ENCODE measurements at places on chromosomes 1 and 21.

- no peak for DNase-seq
Measured at GRCh38 chr1:45589861-45590260, 6.0 kb downstream of the NASP start.

DNA sequence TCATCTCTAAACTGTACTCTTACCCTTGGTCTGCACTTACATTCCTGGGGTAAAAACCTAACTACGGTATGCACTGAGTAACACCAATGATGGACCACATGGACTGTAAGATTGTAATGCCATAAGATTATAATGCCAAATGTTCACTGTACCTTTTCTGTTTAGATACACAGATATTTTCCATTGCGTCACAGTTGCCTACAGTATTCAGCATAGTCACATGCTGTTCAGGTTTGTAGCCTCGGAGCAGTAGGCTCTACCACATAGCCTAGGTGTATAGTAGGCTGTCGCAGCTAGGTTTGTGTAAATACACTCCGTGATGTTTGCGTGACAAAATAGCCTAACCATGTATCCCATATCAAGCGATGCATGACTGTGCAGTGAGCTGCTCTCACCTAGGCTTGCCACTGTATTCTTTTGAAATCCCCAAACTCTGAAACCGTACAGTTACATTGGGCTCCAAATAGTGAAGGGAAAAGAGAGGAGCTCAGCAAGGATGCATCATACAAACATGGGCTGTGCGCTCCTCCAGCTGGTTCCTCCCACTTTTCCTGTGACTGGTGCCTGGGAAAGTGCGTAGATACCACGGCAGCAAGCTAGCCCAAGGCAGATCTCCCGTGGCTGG, 35.2 kb downstream of the CFAP57 start:
- DNase-seq: peak; percentile 66

GRCh38 chr1:100573960-100574359, 36.0 kb downstream of the GPR88 start:
- no peak for DNase-seq

GRCh38 chr1:220386494-220387195, 114.4 kb upstream of the RAB3GAP2 start:
- DNase-seq: no peak

DNA sequence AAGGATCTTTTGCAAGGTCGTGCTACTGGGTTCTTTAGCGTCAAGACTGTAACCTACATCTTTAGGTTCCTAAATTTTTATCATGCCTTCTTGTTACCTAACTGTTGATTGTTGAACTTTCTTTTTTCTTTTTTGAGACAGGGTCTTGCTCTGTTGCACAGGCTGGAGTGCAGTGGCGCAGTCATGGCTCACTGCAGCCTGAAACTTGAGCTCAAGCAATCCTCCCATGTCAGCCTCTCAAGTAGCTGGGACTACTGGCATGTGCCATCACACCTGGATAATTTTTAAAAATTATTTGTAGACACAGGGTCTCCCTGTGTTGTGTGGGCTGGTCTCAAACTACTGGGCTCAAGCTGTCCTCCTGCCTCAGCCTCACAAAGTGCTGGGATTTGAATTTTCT, 52.9 kb downstream of the NFIA start:
- no peak for DNase-seq

DNA sequence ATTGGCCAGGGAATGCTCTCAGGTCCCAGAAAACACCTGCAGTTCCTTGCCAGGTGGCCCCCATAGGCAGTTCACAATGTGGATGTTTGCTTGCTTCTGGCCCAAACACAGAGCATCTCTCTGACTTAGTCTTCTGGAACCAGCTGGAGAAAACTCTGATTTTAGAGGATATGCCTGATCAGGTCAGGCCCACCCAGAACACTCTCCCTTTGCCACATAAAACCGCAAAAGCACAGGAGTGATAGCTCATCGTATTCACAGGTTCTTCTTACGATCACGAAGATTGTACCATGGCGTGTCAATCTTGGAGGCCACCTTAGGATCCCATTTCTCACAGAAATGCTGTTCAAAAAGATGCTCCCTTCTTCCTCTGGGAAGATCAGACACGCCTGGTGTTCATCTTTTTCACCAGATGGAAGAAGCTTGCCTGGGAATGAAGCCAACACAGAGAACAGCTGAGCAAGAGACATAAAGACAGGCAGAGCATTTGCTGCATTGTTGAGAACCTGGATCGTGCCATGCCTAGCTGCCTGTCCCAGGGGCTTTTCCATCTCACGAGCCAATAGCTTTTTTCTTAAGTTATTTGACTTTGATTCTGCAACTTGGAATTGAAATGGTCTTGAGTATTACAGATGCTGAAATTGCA, 11.6 kb upstream of the CD247 start:
- DNase-seq: no peak

GRCh38 chr1:149915429-149916192, 2.0 kb downstream of the SV2A start:
- DNase-seq: no peak

- no peak for DNase-seq
Measured at GRCh38 chr1:33307494-33307864, 13.4 kb downstream of the A3GALT2 start.

DNA sequence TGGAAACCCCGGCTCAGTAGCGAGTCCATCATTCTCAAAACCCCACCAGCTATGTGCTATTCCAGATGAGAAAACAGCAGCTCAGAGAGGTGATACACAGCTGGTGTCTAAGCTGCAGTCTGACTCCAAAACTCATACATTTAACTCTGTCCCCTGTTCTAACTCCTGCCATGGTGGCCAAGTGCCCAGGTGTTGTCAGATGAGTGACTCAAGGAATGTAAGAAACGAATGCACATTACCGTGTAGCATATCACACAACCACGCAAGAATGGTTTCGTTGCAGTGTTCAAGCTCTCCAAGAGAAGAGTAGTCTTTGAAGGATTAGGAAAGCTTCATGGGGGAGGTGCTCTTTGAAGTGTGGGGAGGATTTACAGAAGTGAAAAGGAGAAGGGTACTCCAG, 4.7 kb upstream of the XKR8 start:
- no peak for DNase-seq

- no peak for DNase-seq
Measured at GRCh38 chr1:156698995-156699394, 6.4 kb downstream of the CRABP2 start.

GRCh38 chr1:227894831-227895451, 52.8 kb downstream of the WNT9A start:
- DNase-seq: no peak

DNA sequence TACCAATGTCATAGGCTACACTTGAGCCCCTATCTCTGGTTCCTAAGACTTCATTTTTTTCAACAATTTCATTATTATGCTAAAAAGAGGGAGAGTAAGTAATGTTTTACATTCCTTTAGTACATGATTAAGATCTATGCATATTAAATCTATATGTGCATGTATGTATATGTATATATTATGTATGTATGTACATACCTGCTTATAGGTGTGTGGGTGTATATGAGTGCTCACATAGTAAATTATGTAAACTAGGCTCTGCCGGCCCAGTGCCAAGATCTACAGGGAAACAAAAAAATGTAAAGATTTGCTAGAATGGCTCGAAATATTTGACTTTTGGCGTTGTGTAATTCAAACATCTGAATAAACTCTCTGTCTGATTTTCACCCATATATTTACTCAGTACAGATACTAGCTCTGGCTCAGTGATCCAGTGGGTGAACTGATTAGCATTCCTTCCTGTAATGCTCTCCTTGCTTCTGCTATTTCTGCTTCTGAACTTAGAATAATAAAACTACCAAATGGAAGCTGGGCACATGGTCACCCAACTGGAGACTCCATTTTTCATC, 113.1 kb upstream of the FGGY start:
- DNase-seq: no peak

DNA sequence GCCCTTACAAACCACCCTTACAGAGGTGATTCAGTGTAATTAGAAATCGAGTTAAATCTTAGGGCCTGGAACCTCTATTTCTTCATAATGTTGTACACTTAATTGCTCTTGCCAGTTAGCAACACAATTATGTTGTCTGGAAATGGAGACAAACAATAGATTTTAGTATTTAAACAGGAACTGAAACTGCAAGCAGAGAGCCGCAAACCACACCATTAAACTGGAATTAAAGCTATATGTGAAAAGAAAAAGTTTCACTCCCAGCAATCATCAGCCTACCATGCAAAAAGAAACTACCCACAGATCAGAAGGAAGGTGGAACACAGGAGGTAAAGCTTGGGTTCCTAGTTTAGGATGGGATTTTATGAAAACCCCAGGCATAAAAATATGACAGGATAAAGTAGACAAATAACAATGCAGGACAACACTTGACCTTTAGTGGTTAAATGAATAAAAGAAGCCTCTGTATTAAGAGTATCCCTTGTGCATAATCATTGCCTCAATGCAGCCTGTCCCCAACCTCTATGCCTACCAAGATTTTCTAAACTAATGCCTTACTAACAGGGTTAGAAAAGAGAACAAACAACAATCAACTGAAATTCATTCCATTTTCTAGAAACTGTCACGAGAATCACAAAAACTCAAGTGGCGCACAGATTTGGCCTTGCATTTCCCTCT, 304.3 kb upstream of the ESRRG start:
- DNase-seq: no peak

GRCh38 chr1:85597709-85598108, 17.1 kb downstream of the CCN1 start:
- no peak for DNase-seq

- no peak for DNase-seq
Measured at GRCh38 chr21:44399151-44399954, 45.9 kb downstream of the TRPM2 start.

GRCh38 chr1:163161841-163162240, 40.9 kb downstream of the RGS5 start:
- no peak for DNase-seq

- no peak for DNase-seq
Measured at GRCh38 chr1:210099921-210100320, 132.7 kb upstream of the SERTAD4 start.

- no peak for DNase-seq
Measured at GRCh38 chr1:33903210-33903589, 39.3 kb downstream of the HMGB4 start.

- no peak for DNase-seq
Measured at GRCh38 chr1:46812065-46812963, 13.5 kb downstream of the CYP4B1 start.

DNA sequence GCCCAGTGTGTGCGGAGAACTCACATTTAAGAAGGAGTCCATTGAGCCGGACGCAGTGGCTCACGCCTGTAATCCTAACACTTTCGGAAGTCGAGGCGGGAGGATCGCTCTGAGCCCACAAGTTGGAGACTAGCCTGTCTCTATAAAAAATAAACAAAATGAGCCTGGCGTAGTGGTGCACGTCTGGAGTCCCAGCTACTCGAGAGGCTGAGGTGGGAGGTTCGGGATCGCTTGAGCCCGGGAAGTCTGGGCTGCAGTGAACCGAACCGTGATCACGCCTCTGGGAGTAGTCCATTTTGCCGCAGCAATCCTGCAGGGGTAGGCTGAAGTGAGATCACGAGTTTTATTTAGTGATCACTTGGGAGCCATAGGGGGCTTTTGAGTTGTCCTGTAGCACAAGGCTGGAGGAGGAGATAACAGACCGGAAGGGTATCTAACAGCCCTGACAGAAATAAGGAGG, 497 bp upstream of the FUCA1 start:
- DNase-seq: no peak
